A549 treated with DMSO at 1 μM for 4 hours (cell line): ENCODE measurements at places on chromosomes 1 and 21. TPM values are rescaled to one million over a fixed set of nuclear protein-coding genes. Genes with fewer than 3 reads are reported as not detected.

The TUFT1 gene
- total RNA-seq = 14.5 to 18.0 TPM (median 15.5 TPM) in 5 replicates

The ITGB2 gene
- total RNA-seq = 0.80 to 1.0 TPM (median 0.88 TPM) in 5 replicates

The CELF3 gene
- total RNA-seq = 0.03 TPM in 1 of 5 replicates, not detected in the others

The CASQ2 gene
- not detected in 5 replicates for total RNA-seq

The DMRTA2 gene
- 0.14 to 0.26 TPM (median 0.18 TPM) in 5 replicates for total RNA-seq

The NUF2 gene
- total RNA-seq = 24.1 to 31.6 TPM (median 28.7 TPM) in 5 replicates

The SYTL1 gene
- total RNA-seq = 0.10 to 0.68 TPM (median 0.35 TPM) in 5 replicates

The AKR7A3 gene
- 0.06 to 0.21 TPM (median 0.16 TPM) in 4 of 5 replicates, not detected in the other for total RNA-seq

The KLHDC7A gene
- total RNA-seq = 1.2 to 2.1 TPM (median 1.5 TPM) in 5 replicates

The CNKSR1 gene
- total RNA-seq = 0.21 to 0.76 TPM (median 0.29 TPM) in 5 replicates

The AK5 gene
- 5.6 to 8.5 TPM (median 6.6 TPM) in 5 replicates for total RNA-seq

The C1QC gene
- not detected in 5 replicates for total RNA-seq

The NR5A2 gene
- 5.7 to 9.4 TPM (median 7.7 TPM) in 5 replicates for total RNA-seq

The ARHGAP30 gene
- total RNA-seq = 0.06 to 0.13 TPM (median 0.10 TPM) in 5 replicates

The CACNA1S gene
- total RNA-seq = 0.01 TPM in 1 of 5 replicates, not detected in the others

The RHCE gene
- total RNA-seq = 0.09 to 0.19 TPM (median 0.13 TPM) in 3 of 5 replicates, not detected in the others

The TTC24 gene
- not detected in 5 replicates for total RNA-seq

The RNF19B gene
- total RNA-seq = 21.8 to 26.1 TPM (median 25.0 TPM) in 5 replicates

The LMX1A gene
- total RNA-seq = not detected in 5 replicates

The FCRL2 gene
- total RNA-seq = not detected in 5 replicates

The FHAD1 gene
- 0.33 to 0.79 TPM (median 0.66 TPM) in 5 replicates for total RNA-seq

The AHDC1 gene
- 14.2 to 17.9 TPM (median 16.0 TPM) in 5 replicates for total RNA-seq

The AMIGO1 gene
- total RNA-seq = 1.0 to 1.5 TPM (median 1.2 TPM) in 5 replicates

The CFHR1 gene
- 0.10 to 0.39 TPM (median 0.31 TPM) in 4 of 5 replicates, not detected in the other for total RNA-seq

The PODN gene
- total RNA-seq = 0.09 TPM in 1 of 5 replicates, not detected in the others

The PTPN7 gene
- total RNA-seq = 0.05 to 0.11 TPM in 2 of 5 replicates, not detected in the others

The ABCA4 gene
- 0.05 to 0.11 TPM (median 0.06 TPM) in 5 replicates for total RNA-seq

The ZBTB8A gene
- 2.9 to 4.6 TPM (median 4.0 TPM) in 5 replicates for total RNA-seq

The FCRL5 gene
- total RNA-seq = not detected in 5 replicates

The SH3BP5L gene
- 24.8 to 29.0 TPM (median 27.3 TPM) in 5 replicates for total RNA-seq

The RAB25 gene
- total RNA-seq = 0.14 TPM in 1 of 5 replicates, not detected in the others

The ATP1B1 gene
- total RNA-seq = 237 to 280 TPM (median 268 TPM) in 5 replicates

The DENND2C gene
- total RNA-seq = 0.28 to 0.72 TPM (median 0.41 TPM) in 5 replicates

The WNT4 gene
- 0.14 to 0.35 TPM (median 0.28 TPM) in 5 replicates for total RNA-seq

The CEP104 gene
- 11.8 to 21.4 TPM (median 18.3 TPM) in 5 replicates for total RNA-seq

The EFNA3 gene
- 3.7 to 5.6 TPM (median 4.2 TPM) in 5 replicates for total RNA-seq

The OLIG2 gene
- not detected in 5 replicates for total RNA-seq

The RIPK4 gene
- total RNA-seq = 11.4 to 15.0 TPM (median 12.3 TPM) in 5 replicates

The DISC1 gene
- 0.11 to 0.34 TPM (median 0.24 TPM) in 5 replicates for total RNA-seq

The TRIM33 gene
- 10.7 to 16.9 TPM (median 15.2 TPM) in 5 replicates for total RNA-seq

The GBP6 gene
- total RNA-seq = not detected in 5 replicates

The PLEKHA6 gene
- 21.1 to 30.6 TPM (median 26.1 TPM) in 5 replicates for total RNA-seq

The MFAP2 gene
- total RNA-seq = 0.32 to 1.1 TPM (median 0.44 TPM) in 5 replicates

The PRSS38 gene
- not detected in 5 replicates for total RNA-seq

The GJA8 gene
- not detected in 5 replicates for total RNA-seq
